ENCODE measurements at places on chromosomes 5 and 9.
A peak's percentile ranks its signal among the peaks of the same experiment; 100 is the strongest.

DNA sequence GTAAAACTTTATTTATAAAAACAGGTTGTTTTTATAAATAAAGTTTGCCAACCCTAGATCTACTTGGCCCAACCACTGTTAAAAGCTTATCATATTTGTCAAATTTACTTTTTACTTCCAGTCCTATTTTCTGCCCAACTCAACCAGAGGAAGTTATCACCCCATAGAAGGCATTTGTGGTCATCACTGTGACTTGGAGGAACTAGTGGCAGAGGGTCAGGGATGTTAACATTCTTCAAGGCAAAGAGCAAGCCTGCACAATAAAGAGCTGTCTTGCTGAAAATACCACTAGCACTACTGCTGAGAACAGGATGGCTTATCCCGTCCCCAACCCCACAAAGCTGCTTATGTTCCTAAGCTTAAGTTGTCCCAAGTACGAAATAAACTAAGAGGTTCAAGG lies 22.3 kb downstream of the TTC33 start:
- DNase-seq = no peak

DNA sequence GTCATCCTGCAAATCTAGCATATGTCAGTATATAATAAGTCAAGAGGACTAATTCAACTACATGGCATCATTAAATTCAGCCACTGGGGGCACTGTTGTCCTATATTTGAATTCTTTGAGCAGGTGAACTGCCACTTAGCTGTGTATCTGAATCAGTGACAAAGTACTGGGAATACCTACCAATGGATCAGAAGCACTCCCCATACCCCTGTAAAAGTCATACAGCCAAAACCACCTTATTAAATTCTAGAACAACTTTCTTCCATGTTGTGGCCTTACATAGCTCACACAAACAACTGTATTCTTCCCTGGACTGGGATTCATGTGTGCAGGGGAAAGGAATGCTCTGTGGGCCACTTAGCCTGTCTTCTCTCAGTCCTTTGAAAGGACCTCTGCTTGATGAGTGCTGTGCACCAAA lies 57.4 kb upstream of the PLPP6 start:
- peak; percentile 22 for DNase-seq

- peak; percentile 65 for DNase-seq
These were observed 5.8 kb upstream of the SOWAHA start for GRCh38 chr5:132807163-132807838.

GRCh38 chr9:16715404-16715803 lies 155.1 kb downstream of the BNC2 start:
- DNase-seq = no peak

DNA sequence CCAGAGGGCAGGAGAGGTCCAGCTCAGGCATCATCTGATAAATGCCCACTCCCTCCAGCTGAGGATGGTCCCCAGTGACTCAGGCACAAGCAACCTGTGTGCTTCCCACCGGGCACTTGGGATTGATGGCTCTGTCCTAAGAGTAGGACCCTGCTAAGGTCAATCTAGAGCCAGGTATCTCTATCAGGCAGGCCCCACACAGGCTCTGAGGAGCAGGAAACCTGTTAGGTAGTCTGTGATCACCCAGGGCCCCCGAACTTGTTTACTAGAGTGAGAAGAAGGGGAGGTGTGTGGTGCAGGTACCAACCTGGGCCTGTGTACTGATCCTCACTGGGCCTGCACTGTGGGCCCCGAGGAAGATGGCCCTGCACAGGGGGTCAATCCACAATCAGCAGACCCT lies 119.6 kb upstream of the FSTL4 start:
- DNase-seq = no peak

- no peak for DNase-seq
These were observed 11.5 kb downstream of the OR2V2 start for GRCh38 chr5:181158869-181159268.

DNA sequence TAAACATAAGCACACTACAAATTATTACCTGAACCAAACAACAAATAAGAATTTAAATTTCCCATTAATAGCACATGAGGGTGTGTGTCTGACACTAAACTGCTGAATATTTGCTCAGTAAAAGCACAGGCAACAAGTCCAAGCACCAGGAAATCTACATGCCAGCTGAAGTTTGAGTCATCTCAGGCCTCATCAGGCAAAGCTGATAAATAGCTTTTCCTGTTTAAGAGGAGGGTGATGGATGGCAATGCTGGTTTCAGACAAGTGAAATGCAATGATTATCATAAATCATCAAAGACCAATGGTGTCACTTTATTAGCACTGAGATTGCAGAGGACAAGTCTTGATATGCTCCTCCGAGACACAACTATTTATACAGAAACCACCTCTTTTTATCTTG lies 1668.0 kb upstream of the C9orf72 start:
- no peak for DNase-seq

- no peak for DNase-seq
These were observed 60.8 kb downstream of the MARCHF3 start for GRCh38 chr5:126969548-126969947.

GRCh38 chr5:140041492-140042392 lies 1.4 kb downstream of the NRG2 start:
- no peak for DNase-seq

DNA sequence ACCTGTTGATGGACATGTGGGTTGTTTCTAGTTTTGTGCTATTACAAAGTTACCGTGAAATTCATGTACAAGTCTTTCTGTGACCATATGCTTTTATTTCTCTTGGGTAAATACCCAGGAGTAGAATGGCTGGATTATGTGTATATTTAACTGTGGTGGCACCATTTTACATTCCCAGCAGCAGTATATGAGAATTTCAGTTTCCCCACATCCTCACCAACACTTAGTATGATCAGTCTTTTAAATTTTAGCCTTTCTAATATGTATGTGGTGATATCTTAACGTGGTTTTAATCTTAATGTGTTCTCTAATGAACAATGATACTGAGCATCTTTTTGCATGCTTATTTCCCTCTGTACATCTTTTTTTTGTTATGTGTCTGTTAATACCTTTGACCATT lies 36.6 kb downstream of the GALNT10 start:
- no peak for DNase-seq

DNA sequence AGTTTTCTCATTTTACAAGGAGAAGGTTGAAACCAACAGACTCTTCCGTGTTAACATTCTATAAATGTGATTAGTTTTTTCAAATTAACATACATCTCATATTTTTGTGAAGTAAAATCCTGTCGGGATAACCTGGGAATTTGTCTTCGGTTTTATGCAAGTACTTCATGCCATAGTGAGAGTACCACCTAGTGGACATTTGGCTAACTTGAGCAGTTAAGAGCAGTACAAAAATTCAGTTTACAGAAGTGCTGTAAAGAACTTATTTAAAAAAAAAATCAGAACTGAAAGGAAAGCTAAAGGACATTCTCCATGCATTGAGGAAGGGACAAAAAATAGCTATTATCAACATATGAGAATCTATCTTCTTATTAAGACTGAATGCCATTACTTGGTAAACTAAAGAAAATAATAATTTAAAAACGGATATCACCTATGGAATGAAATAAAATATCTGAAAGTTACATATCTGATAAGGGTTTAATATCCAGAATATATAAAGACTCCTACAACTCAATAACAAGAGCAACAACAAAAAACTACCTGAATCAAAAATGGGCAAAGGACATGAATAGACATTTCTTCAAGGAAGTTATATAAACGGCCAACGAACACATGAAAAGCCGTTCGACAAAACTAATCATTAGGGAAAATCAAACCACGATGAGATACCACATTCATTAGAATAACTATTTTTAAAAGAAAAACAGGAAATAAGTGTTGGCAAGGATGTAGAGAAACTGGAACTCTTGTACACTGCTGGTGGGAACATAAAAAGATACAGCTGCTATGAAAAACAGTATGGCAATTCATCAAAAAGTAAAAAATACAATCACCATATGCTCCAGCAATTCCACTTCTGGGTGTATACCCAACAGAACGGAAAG lies 117.0 kb upstream of the GNA14 start:
- no peak for DNase-seq

DNA sequence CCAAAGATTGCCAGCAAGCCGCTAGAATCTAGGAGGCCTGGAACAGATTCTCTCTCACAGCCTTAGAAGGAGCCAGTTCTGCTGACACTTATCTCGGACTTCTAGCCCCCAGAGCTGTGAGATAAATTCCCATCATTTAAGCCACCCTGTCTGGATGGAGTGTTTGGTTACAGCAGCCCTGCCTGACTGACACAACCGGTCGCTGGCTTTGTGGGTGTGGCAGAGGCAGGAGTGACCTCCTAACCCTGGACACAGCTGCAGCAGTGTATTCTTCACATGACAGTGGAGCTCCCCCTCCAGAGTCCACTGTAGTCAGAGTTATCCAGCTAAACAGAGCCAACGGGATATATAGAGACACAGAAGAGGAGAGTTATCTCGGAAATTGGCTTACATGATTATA lies 21.2 kb upstream of the IL17B start:
- DNase-seq = no peak

GRCh38 chr5:124755565-124755964 lies 9.1 kb upstream of the ZNF608 start:
- DNase-seq = no peak

DNA sequence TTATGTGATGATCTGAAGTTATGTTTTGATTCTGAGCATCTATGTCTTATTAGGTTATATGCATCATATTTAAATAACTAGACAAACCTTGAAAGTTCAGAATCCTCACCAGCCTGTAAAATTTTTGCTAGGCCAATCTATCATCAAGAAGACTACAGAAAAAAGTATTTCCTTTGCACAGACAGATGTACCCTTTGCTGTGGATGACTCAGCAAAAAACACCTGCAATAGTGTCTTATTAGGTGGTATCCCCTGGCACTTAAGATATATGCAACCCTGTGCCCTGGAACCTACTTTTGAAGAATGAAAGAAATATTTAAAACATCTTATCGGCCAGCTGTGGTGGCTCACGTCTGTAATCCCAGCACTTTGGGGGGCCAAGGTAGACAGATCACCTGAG lies 130.6 kb downstream of the SLF1 start:
- DNase-seq = no peak
